ENCODE measurements at places on chromosomes 4 and X.

DNA sequence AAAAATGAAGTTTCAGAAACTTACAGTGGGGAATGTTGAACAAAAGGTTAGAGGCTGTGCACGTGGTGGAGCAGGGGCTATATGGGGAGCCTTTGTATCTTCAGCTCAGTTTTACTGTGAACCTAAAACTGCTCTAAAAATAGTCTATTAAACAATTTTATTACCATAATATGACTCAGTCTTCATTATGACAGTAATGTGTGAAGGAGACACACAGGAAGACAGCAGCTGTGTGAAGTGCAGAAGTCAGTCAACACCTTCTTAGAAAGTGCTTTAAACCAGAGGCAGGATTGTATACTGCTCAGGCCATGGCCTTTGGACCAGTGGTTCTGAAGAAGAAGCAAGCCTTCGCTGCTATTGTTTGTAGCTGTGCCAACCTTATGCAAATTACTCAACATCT is 89.7 kb downstream of the ARHGAP10 start:
- DNase-seq: no peak

GRCh38 chr4:121789455-121789854 is 11.7 kb upstream of the EXOSC9 start:
- DNase-seq: no peak

GRCh38 chrX:132795181-132795580 is 163.2 kb downstream of the HS6ST2 start:
- no peak for DNase-seq

- no peak for DNase-seq
These were observed 92.5 kb upstream of the SLC34A2 start for GRCh38 chr4:25563071-25563564.

- no peak for DNase-seq
These were observed 25.4 kb upstream of the VSIG1 start for GRCh38 chrX:108019382-108019875.

DNA sequence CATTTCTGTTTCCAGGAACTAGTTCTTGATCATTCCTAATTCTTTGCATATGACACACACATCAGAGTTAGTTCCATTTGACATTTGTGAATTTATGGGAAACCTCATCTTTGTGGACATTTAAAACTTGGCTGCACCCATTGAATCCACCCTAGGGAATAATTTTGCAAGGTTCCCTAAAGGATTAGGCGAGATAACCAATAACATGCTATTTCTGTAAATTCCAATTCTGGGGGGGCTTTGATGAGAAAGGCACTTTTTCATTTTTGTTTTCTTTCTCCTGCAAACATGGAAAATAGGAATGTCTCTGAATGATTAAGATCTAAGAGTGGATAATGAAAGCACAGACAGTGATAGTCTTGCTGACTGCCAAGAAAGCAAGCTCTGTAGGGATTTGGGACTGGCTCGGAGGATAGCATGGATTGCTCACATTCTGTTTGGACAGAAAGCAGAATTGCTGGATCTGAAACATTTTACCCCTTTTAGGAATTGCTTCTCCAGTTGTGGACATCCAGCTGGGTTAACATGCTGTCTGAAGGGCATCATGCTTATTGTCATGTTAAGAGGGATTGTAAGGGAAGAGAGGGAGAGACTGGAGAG is 145.1 kb downstream of the NHS start:
- no peak for DNase-seq

DNA sequence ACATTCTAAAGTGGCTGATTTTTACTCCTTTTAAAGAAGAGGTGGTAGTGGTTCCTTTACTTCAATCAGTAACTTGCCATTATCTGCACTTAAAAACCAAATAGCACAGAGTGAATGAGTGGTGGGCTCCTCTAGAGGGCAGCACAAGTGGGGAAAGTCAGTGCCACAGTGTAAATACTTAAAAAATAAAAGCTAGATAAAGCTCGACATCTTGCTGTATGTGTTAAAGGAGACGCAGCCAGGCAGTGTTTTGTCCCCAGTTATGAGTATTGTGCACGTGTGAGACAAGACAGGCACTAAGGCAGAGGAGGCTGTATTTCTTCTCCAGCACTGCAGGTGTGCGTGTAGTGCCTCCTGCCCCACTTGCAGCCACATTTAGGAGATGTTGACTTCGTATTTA is 24.6 kb downstream of the NAP1L5 start:
- DNase-seq: peak; percentile 24
